ENCODE measurements at places on chromosomes 3 and 15. TPM values are rescaled to one million over a fixed set of nuclear protein-coding genes. Genes with fewer than 3 reads are reported as not detected.

Gene CD200R1
- not detected for total RNA-seq

Gene ATP8B4
- 0.18 TPM for total RNA-seq

Gene RASGRF1
- 0.55 TPM for total RNA-seq

Gene GOLGA6D
- total RNA-seq = not detected

Gene GOLGA6L4
- 1.7 TPM for total RNA-seq

DNA sequence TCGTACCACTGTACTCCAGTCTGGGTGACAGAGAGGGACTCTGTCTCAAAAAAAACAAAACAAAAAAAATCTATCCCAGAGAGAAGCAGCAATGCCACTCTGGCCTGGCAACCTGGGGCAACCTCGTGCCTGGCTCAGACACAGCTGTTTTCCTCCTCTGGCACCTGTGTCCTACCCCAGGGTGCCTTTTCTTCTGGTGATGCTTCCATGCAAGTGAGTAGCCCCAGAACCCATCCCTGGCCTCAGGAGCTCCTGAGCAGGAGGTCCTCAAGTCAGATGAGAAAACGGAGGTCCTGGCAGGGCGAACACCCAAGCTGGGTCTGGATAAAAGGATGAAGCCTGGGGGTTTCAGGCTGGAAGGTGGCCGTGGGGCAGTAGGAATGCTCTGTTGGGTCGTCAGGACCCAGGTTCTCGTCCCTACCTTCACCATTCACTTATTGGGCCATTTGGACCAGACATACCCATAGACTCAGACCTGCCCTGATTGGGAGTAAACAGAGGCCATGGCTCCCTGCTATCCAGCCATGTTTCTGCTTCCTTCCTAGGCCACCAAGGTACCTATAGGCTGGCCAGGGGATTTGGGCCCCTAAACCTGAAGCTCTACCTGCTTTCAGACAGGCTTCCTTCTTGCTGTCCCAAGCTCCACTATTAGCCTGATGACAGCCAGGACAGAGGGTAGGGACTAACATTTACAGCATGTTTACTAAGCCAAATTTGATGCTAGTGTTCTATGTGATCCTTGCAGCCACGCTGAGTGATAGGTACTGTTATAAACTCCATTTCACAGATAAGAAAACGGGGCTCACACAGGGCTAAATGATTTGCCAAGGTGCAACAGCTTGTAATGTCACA is 102.2 kb downstream of the DAPK2 start:
- no peaks in the 10 kb centered on the region for H3K36me3 ChIP-seq
- no peaks in the 10 kb centered on the region for H3K27me3 ChIP-seq
- no peak overlapping the region for H3K4me3 ChIP-seq
- DNase-seq = no peak
- peaks cover 60% of the 10 kb centered on the region for H3K4me1 ChIP-seq

GRCh38 chr3:188567478-188568195 is 413.7 kb downstream of the LPP start:
- DNase-seq = peak; percentile 20
- H3K27ac ChIP-seq = no peak overlapping the region
- no peak overlapping the region for H3K4me3 ChIP-seq
- H3K27me3 ChIP-seq = no peaks in the 10 kb centered on the region

DNA sequence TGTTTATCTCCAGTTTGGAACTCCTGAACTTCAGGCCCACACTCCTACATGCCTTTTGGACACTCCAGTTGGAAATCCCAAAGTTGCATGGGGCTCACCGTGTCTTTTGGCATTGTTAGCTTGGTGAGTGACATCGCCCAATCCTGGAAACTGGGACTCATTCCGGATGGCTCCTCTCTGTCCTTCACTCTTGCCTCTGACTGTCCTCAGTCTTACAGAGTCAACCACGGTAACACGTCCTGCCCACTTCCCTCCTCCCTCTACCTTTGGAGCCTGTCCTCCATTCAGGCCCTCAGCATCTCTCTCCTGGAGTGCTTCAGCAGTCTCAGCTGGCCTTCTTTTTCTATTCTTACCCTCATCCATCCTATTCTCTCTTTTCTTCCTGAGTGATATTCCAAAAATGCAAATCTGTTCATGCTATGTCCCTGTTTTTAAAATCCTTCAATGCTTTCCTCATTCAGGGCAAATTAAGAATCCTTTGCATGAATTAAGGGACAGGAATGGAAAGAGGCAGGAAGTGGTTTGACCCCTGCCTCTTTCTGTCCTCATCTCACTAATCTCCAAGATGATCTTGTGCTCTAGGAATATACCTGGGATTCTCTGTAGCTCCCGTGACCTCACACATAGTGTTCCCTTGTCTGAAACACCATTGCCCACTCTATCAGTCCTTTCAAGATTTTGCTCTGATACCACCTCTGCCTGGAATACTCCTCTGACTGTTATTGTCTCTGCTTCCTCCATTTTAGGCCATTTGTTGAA is 42.5 kb downstream of the LPP start:
- peaks cover 9% of the 10 kb centered on the region for H3K36me3 ChIP-seq
- no peak overlapping the region for H3K4me3 ChIP-seq
- H3K27ac ChIP-seq = no peak overlapping the region

GRCh38 chr3:129016356-129016719 is 15.2 kb downstream of the EFCC1 start:
- peak; percentile 39 for DNase-seq
- no peaks in the 10 kb centered on the region for H3K36me3 ChIP-seq
- peaks cover 32% of the 10 kb centered on the region for H3K4me1 ChIP-seq
- H3K27me3 ChIP-seq = peaks cover 2% of the 10 kb centered on the region
- H3K4me3 ChIP-seq = no peak overlapping the region
- no peak overlapping the region for H3K27ac ChIP-seq

- 0 out of 3 replicates have a peak, but pooled peaks cover 3% of the 10 kb centered on the region for H3K36me3 ChIP-seq
- H3K27ac ChIP-seq = no peak overlapping the region
- H3K4me3 ChIP-seq = no peak overlapping the region
Observed at GRCh38 chr3:127650236-127650635, 21.3 kb downstream of the PODXL2 start.

- no peak for DNase-seq
- no peak overlapping the region for H3K4me3 ChIP-seq
- no peaks in the 10 kb centered on the region for H3K27me3 ChIP-seq
- no peak overlapping the region for H3K27ac ChIP-seq
Observed at GRCh38 chr3:73098873-73099272, 37.4 kb downstream of the EBLN2 start.

DNA sequence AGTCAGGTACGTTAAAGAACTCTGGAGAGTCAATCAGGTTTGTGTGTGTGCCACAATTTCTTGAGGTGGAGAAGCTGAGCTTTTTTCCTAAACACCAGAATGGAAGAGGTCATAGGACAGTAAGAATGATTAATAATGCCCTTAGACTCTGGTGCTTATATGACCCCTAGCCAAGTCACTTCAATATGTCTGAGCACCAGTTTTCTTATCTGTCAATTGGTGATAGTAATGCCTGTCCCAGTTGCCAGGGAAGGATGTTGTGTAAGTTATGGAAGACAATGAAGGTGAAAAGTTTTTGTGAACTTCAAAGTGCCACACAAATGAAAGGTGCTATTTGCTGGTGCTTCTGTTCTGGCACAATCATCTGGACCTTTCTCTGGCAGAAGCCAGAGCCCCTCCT is 22.2 kb upstream of the DLG1 start:
- DNase-seq = no peak
- no peak overlapping the region for H3K4me3 ChIP-seq
- no peak overlapping the region for H3K27ac ChIP-seq

- no peak for DNase-seq
- H3K4me1 ChIP-seq = no peaks in the 10 kb centered on the region
- H3K27me3 ChIP-seq = no peaks in the 10 kb centered on the region
- no peak overlapping the region for H3K4me3 ChIP-seq
Observed at GRCh38 chr15:30924353-30924752, 20.6 kb downstream of the FAN1 start.

DNA sequence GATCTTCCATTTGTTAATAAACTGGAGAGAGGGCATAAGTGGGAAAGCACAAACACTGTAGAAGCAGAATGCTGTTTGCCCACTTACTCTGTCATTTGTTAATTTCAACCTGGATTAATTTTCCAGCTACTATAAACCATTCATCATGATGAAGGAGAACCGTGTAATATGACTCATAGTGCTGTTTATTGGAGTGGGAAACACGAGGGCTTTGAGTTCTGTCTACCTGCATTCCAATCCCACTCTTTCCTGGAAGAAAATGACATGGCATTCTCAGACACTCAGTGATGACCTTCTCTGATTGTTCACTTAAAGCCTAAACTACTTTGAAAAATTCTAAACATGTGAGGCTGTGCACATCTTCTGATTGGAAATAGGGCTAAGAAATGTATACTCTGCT is 826.7 kb downstream of the AGBL1 start:
- no peak overlapping the region for H3K4me3 ChIP-seq
- no peak overlapping the region for H3K27ac ChIP-seq
- no peaks in the 10 kb centered on the region for H3K4me1 ChIP-seq

- no peak overlapping the region for H3K27ac ChIP-seq
- no peaks in the 10 kb centered on the region for H3K27me3 ChIP-seq
- DNase-seq = no peak
- H3K36me3 ChIP-seq = no peaks in the 10 kb centered on the region
Observed at GRCh38 chr3:156368189-156368588, 186.7 kb downstream of the SSR3 start.

DNA sequence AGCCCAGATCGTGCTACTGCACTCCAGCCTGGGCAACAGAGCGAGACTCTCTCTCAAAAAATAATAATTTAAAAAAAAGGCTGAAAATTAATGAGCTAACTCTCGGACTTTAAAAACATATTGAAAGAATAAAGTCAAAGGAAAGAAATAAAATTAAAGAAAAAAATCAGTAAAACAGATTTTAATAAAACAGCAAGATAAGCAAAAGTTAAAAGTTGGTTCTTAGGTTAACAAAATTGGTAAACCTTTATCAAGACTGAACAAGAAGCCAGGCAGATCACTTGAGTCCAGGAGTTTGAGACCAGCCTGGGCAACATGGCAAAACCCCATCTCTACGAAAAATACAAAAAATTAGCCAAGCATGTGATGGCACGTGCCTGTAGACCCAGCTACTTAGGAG is 20.7 kb downstream of the TRPM7 start:
- peaks cover 2% of the 10 kb centered on the region for H3K36me3 ChIP-seq
- H3K27ac ChIP-seq = no peak overlapping the region
- H3K4me3 ChIP-seq = no peak overlapping the region

GRCh38 chr3:111539351-111540331 is 2.4 kb upstream of the CD96 start:
- DNase-seq = peak; percentile 34
- no peak overlapping the region for H3K4me3 ChIP-seq
- H3K4me1 ChIP-seq = peaks cover 14% of the 10 kb centered on the region
- H3K27ac ChIP-seq = no peak overlapping the region
- no peaks in the 10 kb centered on the region for H3K27me3 ChIP-seq

DNA sequence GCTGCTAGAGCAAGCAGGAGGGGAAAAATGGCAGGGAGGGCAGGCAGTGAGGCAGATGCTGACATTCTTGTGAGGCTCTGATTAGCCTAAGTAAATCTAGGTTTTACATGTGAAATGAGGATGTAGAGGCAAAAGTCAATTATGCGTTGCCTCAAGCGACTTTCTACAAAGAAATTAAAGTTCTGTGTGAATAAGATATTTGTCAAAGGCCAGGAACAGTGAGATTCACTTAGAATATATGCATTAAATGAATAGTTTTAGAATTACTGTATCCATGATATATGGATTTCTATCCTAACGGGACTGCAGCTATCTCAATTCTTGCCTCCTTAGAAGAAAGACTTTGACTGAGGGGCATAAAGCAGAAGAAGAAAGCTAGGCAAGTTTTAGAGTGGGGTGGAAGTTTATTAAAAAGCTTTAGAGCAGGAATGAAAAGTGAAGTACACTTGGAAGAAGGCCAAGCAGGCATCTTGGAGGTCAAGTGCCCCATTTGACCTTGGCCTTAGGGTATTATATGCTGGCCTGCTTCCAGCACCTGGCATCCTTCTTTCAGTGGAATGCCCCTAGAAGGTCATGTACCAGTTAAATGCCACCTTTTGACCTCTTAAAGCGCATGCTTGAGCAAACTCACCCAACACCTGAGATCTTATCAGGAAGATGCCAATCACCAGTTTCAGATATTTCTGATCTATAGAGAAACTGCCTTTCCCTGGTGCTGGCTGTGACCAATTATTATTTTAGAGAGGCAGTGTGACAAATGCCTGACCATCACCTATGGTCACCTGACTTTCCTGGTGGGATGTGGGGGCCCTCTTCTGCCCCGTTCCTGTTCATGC is 38.2 kb downstream of the OSTN start:
- no peaks in the 10 kb centered on the region for H3K36me3 ChIP-seq
- H3K4me1 ChIP-seq = peaks cover 11% of the 10 kb centered on the region
- H3K27ac ChIP-seq = no peak overlapping the region
- DNase-seq = no peak
- no peaks in the 10 kb centered on the region for H3K27me3 ChIP-seq

DNA sequence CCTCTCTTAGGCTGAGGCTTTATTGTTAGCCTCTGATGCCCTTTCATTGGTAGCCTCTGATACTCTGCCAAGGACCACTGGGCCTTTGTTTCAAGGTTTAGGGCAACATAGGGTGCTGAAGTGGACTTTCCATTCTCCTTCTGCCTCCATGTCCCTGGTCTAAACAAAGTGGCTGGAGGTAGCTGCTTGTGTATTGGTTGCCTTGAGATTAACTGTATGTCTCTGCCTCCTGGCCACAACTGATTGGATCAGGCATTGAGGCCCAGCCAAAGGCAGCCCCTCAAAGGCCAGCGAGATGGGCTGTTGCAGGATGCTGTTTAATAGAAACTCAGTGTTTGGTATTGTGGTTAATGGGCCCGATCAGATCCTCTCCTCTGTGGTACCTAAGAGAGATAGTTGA is 77.9 kb upstream of the PRR23C start:
- DNase-seq = no peak
- no peak overlapping the region for H3K27ac ChIP-seq
- H3K36me3 ChIP-seq = no peaks in the 10 kb centered on the region
- H3K4me1 ChIP-seq = peaks cover 12% of the 10 kb centered on the region
- no peaks in the 10 kb centered on the region for H3K27me3 ChIP-seq
- H3K4me3 ChIP-seq = no peak overlapping the region

DNA sequence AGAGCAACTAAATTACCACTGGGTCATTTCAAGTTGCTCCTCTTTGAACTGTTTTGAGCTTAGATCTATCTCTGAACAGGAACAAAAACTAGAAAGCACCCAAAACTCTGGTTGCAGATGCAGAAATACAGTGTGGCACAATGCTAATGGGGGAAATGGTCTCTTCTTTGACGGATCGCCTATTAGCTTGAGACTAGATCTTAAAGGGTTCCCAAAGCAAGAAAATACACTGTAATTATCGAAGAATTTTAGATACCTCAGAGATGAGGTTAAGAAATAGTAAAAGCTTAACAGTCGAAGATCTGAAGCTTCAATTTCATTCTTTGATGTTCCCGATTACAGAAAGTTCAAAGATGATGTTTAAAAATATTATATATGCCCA is 818 bp downstream of the PPP1R2 start:
- peak overlapping the region; percentile 85 for H3K27ac ChIP-seq
- peaks cover 72% of the 10 kb centered on the region for H3K4me1 ChIP-seq
- no peak for DNase-seq
- H3K36me3 ChIP-seq = no peaks in the 10 kb centered on the region
- H3K4me3 ChIP-seq = peak overlapping the region; percentile 91
- no peaks in the 10 kb centered on the region for H3K27me3 ChIP-seq

GRCh38 chr15:44427756-44428724 is 611 bp downstream of the CTDSPL2 start:
- peak; percentile 62 for DNase-seq
- H3K27ac ChIP-seq = peak overlapping the region; percentile 99
- no peaks in the 10 kb centered on the region for H3K27me3 ChIP-seq

Measured in HepG2 (cell line).